ENCODE measurements at places on chromosomes 2 and 18.

DNA sequence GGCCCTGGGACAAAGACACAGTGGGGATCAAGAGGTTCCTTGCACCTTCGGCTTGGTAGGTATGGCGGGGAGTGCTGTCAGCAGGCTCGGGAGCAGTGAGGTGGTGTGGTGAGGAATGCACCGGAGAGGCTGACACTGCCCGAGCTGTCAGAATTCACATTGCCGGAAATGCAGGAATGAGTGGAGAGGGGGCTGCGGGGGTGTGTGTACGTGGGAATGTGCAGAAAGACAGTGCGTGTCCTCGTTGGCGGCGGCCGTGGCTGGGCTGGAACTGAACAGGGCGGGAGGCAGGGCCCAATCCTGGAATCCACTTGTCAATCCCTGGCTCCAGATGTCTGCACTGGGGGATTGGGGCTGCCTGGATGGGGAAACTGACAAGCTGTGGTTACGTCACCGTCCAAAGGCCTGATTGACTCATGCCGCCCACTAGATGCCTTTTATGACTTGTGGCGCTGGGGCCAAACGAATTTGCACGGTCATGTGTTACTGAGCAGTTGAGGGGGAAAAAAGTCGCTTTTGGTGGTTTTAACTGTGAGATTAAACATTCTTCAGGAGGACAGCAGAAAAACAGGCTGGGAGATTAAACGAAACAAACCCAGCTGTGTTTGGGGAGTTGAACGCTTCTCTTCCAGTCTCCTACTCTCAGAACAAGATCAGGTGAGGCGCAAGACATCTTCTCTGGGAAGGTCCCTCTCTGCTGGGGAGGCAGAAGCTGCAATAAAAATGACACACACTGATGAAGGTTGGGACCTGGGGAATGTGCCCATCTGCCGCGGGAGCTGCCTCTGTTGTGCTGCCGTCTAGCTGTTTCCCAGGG lies 189.4 kb upstream of the GLI2 start:
- DNase-seq, result no peak

- no peak for DNase-seq
Measured at GRCh38 chr2:42917425-42917927, 125.1 kb upstream of the HAAO start.

- no peak for DNase-seq
Measured at GRCh38 chr2:118548880-118549488, 298.5 kb downstream of the EN1 start.

DNA sequence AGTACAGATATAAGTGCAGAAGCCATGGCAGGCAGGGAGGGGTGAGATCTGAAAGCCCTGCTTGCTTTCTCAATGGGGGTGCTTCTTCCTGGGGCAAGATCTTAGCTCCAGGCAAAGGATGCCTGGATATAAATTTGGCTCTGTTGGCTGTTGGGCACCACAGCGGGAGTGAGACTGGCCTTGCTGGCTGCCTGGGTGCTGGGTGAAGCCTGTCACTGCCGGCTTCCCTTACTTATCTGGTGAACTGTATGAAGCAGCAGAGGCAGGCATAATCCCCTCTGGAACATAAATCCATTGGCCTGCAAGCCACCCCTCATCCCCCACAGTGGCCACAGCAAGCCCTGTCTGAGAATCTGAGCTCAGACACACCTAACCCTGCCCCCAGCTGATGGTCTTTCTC lies 27.4 kb upstream of the SP140L start:
- no peak for DNase-seq

GRCh38 chr2:40030456-40030975 lies 251.5 kb upstream of the THUMPD2 start:
- no peak for DNase-seq

All from activated CD8-positive, alpha-beta memory T cell treated with anti-CD3 and anti-CD28 coated beads, Interleukin-2, amount 50 U/mL, for 4 hours (primary cell).